A549 treated with Mapracorat at 1 μM for 4 hours (cell line): ENCODE measurements at places on chromosomes 1 and 21. TPM values are rescaled to one million over a fixed set of nuclear protein-coding genes. Genes with fewer than 3 reads are reported as not detected.

Gene PPIAL4G
- not detected in 5 replicates for total RNA-seq

Gene TMIGD3
- not detected in 5 replicates for total RNA-seq

Gene SPATA46
- not detected in 5 replicates for total RNA-seq

Gene OR2T35
- not detected in 5 replicates for total RNA-seq

Gene RAVER2
- total RNA-seq = 3.9 to 5.3 TPM (median 4.7 TPM) in 5 replicates
